ENCODE measurements at places on chromosomes 3 and 15.
A peak's percentile ranks its signal among the peaks of the same experiment; 100 is the strongest.

- no peak for DNase-seq
- no peaks in the 10 kb centered on the region for H3K36me3 ChIP-seq
- H3K27me3 ChIP-seq = peaks cover 67% of the 10 kb centered on the region
- peaks cover 9% of the 10 kb centered on the region for H3K4me1 ChIP-seq
- H3K27ac ChIP-seq = no peak overlapping the region
Measured at GRCh38 chr3:186831798-186832197, 10.7 kb upstream of the ADIPOQ start.

DNA sequence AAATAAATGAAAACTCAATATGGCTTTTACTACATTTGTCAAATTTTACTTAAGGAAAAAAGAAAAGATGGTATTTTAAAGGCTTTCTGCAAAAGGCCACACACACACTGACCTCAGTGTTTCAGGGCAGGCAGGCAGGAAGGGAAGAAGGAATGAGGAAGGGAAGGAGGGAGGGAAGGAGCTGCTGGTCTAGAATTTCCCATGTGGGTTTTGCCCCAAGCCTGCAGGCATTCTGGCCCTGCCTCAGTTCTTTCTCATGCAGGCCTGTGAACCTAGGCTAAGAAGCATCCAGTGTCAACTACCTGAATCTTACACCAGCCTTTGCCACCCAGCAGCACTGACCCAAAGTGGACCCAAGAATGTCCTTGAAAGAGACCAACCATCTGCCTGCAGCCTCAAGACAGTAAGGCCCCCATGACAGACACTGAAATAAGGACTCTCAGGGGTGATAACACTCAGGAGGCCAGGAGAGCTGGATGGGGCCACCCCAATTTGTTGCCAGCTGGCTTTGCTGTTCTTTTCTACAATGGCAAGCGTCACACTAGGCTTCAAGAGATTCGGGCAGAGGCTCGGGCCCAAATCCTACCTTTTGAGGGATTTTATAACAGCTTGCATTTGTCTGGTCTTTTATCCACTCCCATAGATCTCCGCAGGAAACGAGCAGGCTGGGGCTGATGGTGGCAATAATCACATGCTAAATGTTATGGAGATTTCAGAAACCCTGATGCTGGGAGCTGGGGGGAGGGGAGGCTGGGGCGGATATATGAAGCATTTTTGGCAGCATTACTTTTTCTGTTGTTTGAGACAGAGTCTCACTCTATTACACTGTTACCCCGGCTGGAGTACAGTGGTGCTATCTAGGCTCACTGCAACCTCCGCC is 51.4 kb downstream of the XXYLT1 start:
- H3K27ac ChIP-seq = no peak overlapping the region
- no peak for DNase-seq
- peaks cover 5% of the 10 kb centered on the region for H3K36me3 ChIP-seq
- no peak overlapping the region for H3K4me3 ChIP-seq
- no peaks in the 10 kb centered on the region for H3K4me1 ChIP-seq
- no peaks in the 10 kb centered on the region for H3K27me3 ChIP-seq

GRCh38 chr3:36282766-36283165 is 97.5 kb upstream of the STAC start:
- H3K4me1 ChIP-seq = no peaks in the 10 kb centered on the region
- H3K4me3 ChIP-seq = no peak overlapping the region
- no peaks in the 10 kb centered on the region for H3K36me3 ChIP-seq

- H3K27ac ChIP-seq = peak overlapping the region; percentile 38
- H3K36me3 ChIP-seq = peaks cover 2% of the 10 kb centered on the region
- H3K4me1 ChIP-seq = peaks cover 9% of the 10 kb centered on the region
- no peak for DNase-seq
- H3K27me3 ChIP-seq = no peaks in the 10 kb centered on the region
Measured at GRCh38 chr3:4310971-4311370, 7.8 kb downstream of the SETMAR start.

DNA sequence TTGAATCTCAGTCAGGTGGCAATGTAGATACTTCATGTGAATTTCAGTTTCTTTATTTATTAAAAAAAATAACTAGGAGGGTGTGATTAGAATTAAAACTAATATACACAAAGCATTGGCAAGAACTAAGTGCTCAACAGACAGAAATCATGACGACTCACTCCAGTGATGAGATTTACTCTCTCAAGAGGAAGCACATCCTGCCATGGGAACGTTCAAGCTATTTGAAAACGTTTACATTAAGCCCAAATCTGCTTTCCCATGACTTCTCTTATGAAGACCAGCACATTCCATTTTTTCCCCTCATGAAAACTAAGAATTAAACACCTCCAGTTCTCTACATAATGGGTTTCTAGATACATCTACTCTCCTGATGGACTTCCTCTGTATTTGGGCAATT is 8.5 kb downstream of the WDR53 start:
- peaks cover 25% of the 10 kb centered on the region for H3K4me1 ChIP-seq
- DNase-seq = no peak
- no peak overlapping the region for H3K4me3 ChIP-seq
- no peaks in the 10 kb centered on the region for H3K27me3 ChIP-seq
- no peak overlapping the region for H3K27ac ChIP-seq

DNA sequence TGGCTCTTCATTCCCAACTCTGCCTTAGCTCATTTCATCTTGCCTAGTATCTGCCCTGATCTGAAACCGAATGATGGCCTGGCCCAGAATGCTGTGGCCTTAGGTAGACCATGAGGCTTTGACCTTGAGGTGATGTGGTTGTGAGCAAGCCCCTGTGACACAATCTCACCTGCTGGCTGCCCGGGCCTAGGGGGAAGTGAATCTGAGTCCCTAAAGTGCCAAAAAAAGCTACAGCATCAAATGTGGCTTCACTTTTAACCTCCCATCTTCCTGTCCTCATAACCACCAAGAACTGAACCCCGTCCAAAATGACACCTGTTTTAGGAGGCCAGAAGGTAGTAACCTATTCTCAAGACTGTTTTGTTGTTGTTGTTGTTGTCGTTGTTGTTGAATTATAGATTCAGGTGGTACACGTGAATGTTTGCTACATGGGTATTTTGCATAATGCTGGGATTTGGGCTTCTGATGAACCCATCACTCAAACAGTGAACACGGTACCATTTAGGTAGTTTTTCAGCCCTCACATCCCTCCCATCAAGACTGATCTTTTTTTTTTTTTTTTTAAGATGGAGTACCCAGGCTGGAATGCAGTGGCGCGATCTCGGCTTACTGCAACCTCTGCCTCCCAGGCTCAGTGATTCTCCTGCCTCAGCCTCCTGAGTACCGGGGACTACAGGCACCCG is 54.6 kb downstream of the MCCC1 start:
- no peak overlapping the region for H3K4me3 ChIP-seq
- H3K27me3 ChIP-seq = no peaks in the 10 kb centered on the region
- H3K36me3 ChIP-seq = peaks cover 41% of the 10 kb centered on the region
- no peak for DNase-seq
- peaks cover 11% of the 10 kb centered on the region for H3K4me1 ChIP-seq
- no peak overlapping the region for H3K27ac ChIP-seq

DNA sequence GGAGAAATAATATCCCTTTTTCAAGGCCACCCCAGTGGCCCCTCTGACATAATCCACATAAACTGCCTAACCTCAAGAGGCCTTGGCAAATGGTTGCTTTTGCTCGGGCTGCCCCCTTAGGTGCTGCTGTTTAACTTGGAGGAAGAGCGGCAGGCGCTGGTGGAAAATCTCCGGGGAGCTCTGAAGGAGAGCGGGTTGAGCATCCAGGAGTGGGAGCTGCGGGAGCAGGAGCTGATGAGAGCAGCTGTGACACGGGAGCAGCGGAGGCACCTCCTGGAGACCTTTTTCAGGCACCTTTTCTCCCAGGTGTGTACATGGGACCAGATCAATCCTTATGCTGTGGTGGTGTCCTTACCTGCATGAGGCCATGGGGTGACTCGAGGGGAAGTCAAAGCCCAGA is 15.0 kb downstream of the DUOX1 start:
- no peaks in the 10 kb centered on the region for H3K36me3 ChIP-seq
- no peak overlapping the region for H3K27ac ChIP-seq
- no peak for DNase-seq
- H3K4me3 ChIP-seq = no peak overlapping the region
- H3K4me1 ChIP-seq = no peaks in the 10 kb centered on the region

- DNase-seq = no peak
- H3K27me3 ChIP-seq = peaks cover 4% of the 10 kb centered on the region
- H3K36me3 ChIP-seq = no peaks in the 10 kb centered on the region
- H3K4me3 ChIP-seq = no peak overlapping the region
- H3K4me1 ChIP-seq = no peaks in the 10 kb centered on the region
Measured at GRCh38 chr3:63351159-63352007, 73.3 kb downstream of the SYNPR start.

DNA sequence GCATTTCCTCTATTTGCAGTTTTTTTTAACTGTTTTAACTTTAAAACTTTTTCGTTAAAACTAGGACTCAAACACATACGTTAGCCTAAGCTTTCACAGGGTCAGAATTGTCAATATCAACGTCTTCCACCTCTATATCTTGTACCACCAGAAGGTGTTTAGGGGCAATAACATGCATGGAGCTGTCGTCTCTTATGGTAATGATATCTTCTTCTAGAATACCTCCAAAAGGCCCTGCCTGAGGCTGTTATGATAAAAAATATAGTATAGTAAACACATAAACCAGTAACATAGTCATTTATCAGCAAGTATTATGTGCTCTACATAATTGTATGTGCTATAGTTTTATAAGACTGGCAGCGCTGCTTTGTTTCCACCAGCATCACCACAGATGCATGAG is 76.3 kb upstream of the MLF1 start:
- DNase-seq = no peak
- H3K4me3 ChIP-seq = no peak overlapping the region
- H3K36me3 ChIP-seq = no peaks in the 10 kb centered on the region
- H3K27ac ChIP-seq = no peak overlapping the region

DNA sequence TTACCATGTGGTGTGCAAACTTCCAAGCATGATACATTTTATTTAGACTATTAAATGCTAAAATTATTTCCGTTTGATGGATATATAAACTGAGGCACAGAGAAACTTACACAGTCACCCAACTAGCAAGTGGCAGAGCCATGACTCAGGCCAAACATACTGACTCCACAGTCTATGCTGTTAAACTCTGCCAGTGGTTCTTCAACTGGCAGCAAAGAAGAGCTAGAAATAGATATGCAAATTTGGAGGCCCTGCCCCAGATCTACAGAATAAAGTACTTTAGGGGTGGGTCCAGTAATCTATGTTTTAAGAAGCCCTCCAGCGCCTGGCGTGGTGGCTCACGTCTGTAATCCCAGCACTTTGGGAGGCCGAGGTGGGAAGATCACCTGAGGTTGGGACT is 400.0 kb downstream of the FOXP1 start:
- peaks cover 16% of the 10 kb centered on the region for H3K4me1 ChIP-seq
- no peaks in the 10 kb centered on the region for H3K27me3 ChIP-seq
- DNase-seq = no peak
- no peak overlapping the region for H3K27ac ChIP-seq
- H3K36me3 ChIP-seq = peaks cover 10% of the 10 kb centered on the region

- H3K27me3 ChIP-seq = no peaks in the 10 kb centered on the region
- DNase-seq = no peak
- no peak overlapping the region for H3K4me3 ChIP-seq
- H3K27ac ChIP-seq = no peak overlapping the region
- peaks cover 19% of the 10 kb centered on the region for H3K4me1 ChIP-seq
- H3K36me3 ChIP-seq = peaks cover 62% of the 10 kb centered on the region
Measured at GRCh38 chr15:90432253-90432652, 44.2 kb downstream of the IQGAP1 start.

DNA sequence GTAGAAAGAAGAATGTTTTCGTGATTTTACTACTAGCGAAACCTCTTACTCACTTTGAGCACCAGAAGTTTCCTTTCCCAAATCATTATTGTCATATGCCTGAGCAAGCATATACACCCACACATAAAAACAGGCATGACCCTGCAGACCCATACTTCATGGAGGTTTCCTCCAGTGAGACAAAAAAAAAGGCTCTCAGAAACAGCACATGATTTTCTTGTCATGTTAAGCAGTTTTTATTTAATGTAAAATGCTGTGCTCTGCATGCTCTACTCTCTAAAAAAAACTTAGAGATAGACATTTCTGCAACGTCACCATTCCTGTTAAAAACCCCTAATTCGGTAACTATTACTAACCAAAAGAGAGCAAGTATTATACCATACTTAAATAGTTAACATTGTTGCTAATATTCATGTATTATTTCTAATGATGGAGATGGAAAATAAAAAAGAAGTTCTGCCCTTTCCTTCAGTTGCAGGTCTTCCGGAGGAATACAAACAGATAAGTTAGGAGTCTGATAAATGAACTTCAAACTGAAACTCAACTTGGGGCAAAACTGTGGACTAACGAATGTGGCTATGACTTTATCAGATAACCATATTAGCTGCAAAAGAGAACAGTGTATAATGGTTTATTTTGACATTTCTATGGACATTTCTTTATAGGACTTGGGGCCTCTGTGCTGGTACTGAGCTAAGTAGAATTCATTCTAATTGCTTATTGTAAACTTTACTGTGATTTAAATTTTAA is 15.9 kb downstream of the CD200R1 start:
- DNase-seq = peak; percentile 43
- H3K27ac ChIP-seq = peak overlapping the region; percentile 70
- H3K27me3 ChIP-seq = no peaks in the 10 kb centered on the region
- peak overlapping the region; percentile 67 for H3K4me3 ChIP-seq
- H3K4me1 ChIP-seq = peaks cover 21% of the 10 kb centered on the region

DNA sequence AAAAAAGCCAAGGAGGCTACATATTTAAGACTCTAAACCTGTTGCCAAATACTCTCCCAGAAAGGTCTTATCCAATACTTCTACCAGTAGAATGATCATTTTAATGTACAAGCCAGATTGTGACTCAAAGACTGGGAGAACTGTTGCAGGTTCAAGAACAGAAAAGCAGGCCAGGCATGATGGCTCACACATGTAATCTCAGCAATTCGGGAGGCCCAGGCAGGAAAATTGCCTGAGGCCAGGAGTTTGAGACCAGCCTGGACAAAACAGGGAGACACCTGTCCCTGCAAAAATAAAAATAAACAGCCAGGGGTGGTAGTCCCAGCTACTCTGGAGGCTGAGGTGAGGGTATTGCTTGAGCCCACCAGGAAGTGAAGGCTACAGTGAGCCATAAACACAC is 17.8 kb upstream of the THUMPD3 start:
- no peak for DNase-seq
- no peak overlapping the region for H3K27ac ChIP-seq
- no peaks in the 10 kb centered on the region for H3K36me3 ChIP-seq
- no peak overlapping the region for H3K4me3 ChIP-seq

- no peak for DNase-seq
- peaks cover 23% of the 10 kb centered on the region for H3K4me1 ChIP-seq
Measured at GRCh38 chr15:25830844-25831451, 32.2 kb downstream of the ATP10A start.

DNA sequence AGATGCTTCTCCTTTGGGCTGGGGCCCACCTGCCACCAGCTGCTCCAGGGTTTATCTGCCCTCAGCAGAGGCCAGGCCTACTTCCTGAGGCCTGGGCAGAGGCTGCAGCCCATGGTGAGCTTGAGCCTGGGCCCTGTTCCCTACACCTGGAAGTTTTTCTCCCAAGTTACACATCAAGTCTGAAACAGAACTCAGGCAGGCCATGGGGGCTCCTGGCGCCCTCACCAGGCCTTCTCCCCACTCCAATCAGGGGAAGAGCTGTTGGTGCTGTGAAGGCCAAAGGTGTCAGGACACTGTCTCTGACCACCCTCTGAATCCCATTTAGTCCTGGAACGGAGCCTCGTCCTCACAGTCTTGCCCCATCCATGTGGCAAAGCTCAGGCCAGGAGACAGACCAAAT is 7.3 kb downstream of the VWA5B2 start:
- no peaks in the 10 kb centered on the region for H3K36me3 ChIP-seq
- no peaks in the 10 kb centered on the region for H3K4me1 ChIP-seq

- DNase-seq = no peak
- H3K4me3 ChIP-seq = no peak overlapping the region
- H3K4me1 ChIP-seq = no peaks in the 10 kb centered on the region
- no peak overlapping the region for H3K27ac ChIP-seq
Measured at GRCh38 chr3:10408680-10409079, 87.8 kb upstream of the SEC13 start.

- H3K27ac ChIP-seq = no peak overlapping the region
- H3K36me3 ChIP-seq = no peaks in the 10 kb centered on the region
- no peaks in the 10 kb centered on the region for H3K27me3 ChIP-seq
Measured at GRCh38 chr3:176568189-176568588, 629.1 kb downstream of the TBL1XR1 start.
